ENCODE measurements at places on chromosomes 11 and 22. TPM values are rescaled to one million over a fixed set of nuclear protein-coding genes. Genes with fewer than 3 reads are reported as not detected.

The PRR5 gene
- total RNA-seq = 14.5 TPM

The TRPT1 gene
- total RNA-seq = 56.0 TPM

The THY1 gene
- not detected for total RNA-seq

The SCN2B gene
- not detected for total RNA-seq

The LIF gene
- 71.6 TPM for total RNA-seq

DNA sequence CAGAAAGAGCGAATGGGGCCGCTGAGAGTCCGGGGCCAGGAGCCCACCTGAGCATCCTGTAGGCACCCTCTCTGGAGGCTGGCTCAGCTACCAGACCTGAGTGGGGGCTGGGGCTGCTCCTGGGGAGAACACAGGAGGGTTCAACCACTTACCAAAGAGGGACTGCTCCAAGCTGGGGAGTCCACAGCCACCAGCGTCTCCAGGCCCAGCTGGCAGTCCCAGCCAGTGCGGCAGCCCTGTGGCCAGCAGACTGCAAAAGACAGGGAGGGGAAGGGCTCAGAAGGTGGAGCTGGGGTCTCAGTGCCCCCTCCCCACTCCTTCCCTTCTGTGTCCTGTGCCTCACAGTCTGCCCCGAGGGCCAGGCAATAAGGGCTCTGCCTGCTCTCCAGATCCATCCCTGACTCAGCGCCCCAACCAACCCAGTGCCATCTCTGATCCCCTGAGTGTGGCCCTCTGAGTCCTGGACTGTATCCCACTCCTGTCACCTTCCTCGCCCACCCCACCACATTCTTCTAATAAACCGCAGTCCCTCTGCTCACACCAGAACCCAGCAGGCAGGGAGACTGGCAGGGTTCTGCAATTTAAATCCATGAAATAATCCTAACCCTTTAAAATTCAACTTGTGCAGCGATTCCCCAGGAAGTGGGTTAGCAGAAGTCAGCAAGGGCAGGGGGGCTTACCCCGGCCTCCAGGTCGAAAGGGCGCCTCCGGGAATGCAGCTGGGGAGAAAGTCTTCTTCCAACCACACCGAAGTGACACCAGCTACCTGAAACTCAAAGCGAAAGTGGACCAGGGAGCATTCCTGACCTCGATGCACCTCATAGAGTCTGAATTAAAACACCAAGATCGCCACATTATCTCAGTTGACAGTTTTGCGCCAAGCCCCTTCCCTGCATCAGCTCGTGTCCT lies 13.3 kb downstream of the CHST1 start:
- no peak for DNase-seq

DNA sequence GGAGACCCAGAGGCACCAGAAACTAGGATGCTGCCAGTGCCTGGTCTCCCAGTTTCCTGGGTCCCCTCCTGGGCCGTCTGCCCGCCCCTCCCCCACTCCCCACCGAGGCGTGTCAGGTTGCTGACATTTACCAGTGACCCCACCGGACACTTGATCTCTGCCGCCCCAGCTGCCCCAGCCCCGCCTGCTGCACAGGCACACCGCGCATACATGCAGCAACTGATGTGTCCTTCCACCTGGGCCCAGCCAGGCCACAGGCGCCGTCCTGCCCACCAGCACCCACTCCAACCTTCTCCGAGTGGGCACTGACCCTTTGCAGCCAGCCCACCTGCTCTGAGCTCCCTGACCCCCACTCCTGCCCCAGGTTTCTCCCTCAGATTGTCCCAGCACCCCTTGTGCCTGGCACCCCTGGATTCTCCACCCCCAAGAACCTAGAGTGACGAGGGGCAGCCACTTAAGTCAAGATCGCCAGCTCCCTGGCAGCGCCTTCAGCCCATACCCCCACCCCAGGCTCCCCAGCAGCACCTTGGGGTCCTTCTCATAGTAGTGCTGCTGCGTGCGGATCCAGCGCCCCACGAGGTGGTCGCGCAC lies 548 bp downstream of the PYGM start:
- no peak for DNase-seq

GRCh38 chr11:34380696-34381095 lies 22.9 kb upstream of the ABTB2 start:
- peak; percentile 95 for DNase-seq

- DNase-seq = peak; percentile 93
Observed at GRCh38 chr11:99325847-99326246, 305.1 kb downstream of the CNTN5 start.

- DNase-seq = no peak
Observed at GRCh38 chr11:2548596-2548995, 103.8 kb downstream of the KCNQ1 start.

- no peak for DNase-seq
Observed at GRCh38 chr11:110038201-110038600, 55.0 kb upstream of the ZC3H12C start.

- DNase-seq = no peak
Observed at GRCh38 chr11:111635706-111636045, 33.4 kb downstream of the SIK2 start.

DNA sequence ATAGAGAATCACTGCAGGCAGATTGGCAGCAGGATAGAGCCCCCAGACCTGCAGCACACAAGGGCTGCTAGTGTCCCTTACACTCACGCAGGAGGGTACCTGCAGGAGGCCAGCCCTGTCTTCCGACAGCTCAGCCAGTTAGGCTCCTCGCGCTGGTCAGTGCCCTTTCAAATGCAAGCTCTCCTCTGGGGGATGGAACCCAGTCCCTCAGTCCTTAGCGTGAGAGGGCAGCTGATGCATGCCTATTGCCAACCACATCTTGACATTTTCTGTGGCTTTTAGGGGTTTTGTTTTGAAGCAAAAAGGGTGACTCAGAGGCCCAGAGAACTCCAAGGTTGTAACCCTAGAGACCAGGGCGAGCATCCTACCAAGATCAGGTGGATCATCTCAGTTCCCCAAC lies 40.0 kb downstream of the WNT11 start:
- DNase-seq = no peak

DNA sequence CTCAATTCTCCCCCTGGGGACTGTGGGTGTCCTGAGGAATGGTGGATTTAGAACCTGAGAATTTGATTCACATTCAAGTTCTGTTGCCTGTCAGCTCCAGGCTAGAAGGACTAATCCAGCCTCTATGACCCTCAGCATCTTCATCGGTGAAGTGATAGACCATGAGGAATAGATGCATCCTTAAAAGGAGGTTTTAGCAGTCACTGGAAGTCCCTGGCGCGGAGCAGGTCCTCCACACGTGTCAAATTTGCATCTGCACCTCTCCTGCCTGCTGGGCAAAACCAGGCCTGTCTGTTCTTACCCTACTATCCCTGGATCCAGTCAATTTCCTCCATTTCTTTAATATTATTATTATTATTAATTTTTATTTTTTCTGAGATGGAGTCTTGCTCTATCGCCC lies 808.4 kb downstream of the TBC1D22A start:
- DNase-seq = no peak

- no peak for DNase-seq
Observed at GRCh38 chr11:95720195-95720594, 69.4 kb downstream of the FAM76B start.

- DNase-seq = peak; percentile 46
Observed at GRCh38 chr22:50169774-50170341, 673 bp upstream of the PANX2 start.

DNA sequence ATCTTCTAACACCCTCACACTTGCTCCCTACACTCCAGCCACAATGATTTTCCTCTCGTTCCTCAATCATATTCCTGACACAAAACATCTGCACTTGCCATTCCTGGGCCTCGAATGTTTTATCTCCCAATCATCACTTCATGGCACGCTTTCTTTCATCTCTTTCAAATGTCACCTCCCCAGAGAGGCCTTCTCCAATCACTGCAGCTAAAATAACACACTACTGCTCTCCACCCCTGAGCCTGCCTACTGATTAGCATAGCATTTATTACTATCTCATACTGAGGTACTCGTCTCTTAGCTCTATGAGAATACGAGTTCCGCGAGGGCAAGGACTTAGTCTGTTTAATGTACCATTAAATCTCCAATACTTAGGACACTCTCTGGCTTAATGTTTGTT lies 23.5 kb downstream of the NFRKB start:
- no peak for DNase-seq

DNA sequence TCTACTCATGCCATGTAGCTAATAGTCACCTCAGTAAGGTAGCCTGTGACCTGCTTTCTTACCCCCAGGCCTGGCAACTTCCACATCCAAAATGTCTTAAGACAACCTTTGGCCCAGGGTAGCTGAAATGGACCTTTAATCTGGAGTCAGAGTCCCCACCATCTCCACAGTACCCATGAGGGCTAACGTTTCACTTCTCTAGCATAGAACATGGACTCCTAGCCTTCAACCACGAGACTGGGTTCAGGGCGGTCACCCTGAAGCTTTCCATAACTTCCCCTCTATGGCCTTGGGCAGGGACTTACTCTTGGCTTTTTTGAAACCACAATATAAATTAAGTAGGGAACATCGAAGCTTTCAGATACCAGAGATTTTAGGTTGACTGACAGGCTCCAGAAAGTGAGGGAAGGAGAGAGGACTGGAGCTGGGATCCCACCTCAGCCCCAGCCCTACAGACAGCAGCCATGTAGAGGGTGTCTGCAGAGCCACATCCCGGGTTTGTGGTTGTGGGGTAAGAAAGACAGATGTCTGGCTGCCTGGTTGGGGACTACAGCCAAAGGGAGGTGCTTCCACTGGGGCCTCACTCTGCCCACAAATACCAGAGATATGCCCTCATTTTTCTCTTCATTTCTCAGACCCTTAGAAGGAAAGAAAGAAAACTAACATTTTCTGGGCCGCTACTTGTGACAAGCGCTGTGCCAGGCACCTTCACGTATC lies 2.6 kb downstream of the TBC1D10A start:
- DNase-seq = no peak

- no peak for DNase-seq
Observed at GRCh38 chr11:5107285-5107684, 30.9 kb downstream of the OR52A5 start.

DNA sequence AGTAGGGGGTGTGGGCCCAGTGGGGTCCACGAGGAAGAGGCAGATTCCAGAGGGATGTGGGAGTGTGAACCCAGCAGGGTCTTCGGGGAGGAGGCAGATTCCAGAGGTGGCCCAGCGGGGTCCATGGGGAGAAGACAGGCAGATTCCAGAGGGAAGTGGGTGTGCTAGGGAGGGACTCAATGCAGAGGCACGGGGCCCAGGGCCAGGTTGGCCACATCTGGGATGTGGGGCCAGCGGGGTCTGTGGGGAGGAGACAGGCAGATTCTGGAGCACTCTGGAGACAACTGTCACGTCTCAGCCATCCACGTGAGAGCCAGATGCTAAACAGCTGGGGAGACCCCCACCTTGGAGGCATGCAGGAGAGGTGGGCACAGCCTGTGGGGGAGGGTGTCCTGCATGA lies 582.6 kb downstream of the TBC1D22A start:
- no peak for DNase-seq

GRCh38 chr11:132050577-132051165 lies 680.3 kb downstream of the NTM start:
- DNase-seq = no peak

- DNase-seq = no peak
Observed at GRCh38 chr11:68741463-68741862, 9.9 kb downstream of the TESMIN start.

GRCh38 chr22:26054841-26055605 lies 114.2 kb upstream of the SEZ6L start:
- DNase-seq = no peak

DNA sequence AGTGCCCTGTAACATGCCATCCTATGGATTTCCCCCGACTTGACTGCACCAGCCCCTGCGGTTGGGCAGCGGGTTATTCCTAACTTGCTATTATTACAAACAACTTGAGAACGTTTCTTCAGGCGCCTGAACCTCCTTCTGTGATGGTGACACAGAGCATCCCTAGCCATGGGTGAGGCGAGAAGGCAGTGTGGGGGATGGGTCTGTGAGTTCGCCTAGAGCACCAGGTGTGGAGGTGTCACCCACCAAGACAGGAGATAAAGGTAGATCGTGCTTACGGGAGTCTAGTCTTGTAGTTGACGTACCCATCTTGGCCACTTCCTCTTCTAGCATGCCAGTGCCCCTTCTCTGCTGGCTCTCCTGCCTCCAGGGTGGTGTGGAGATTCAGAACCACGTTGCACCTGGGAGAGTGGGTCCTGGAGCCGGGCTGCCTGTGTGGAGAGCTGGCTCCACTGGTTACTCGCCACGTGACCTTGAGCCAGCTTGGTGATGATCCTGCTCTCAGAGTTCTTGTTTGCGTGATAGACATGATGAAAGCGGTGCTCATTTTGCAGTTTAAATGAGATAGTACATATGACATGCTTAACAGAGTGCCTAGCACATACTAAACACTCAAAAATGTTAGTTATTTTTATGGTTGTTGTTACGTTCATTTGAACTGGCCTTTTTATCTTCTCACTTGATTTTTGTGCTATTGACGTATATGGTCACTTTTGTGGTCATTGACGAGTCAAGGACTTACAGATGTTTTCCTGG lies 37.8 kb downstream of the TBC1D22A start:
- no peak for DNase-seq

DNA sequence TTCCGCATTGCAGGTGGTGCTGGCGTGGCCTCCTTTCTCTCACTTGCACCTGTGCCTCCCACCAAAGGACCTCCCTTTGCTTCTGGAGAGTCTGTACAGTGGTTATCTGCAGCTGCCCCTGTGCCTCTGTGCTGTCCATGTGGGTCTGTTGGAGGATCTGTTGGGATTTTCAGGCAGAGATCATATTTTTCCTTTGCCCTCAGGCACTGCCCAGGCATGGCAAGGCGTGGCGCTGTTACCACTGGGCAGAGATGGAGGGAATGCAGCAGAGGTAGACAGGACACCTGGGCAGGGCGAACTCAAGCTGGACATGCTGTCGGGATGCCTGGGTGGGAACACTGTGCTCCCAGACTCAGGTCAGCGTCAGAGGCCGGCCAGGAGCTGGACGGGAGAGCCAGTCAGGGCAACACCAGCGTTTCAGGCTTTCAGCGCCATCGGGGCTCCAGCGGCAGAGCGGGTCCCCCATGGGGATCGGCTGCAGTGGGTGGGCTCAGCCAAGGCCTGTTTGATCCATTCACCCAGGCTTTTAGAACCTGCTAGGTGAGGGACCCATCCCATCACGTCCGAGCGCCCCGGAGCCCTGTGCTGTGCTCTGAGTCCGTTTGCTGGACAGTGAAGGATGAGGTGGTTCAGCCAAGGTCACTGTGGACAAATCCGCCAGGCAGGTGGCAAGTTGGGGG lies 718.9 kb downstream of the BRD1 start:
- no peak for DNase-seq

GRCh38 chr11:122439866-122440810 lies 215.4 kb upstream of the UBASH3B start:
- no peak for DNase-seq

DNA sequence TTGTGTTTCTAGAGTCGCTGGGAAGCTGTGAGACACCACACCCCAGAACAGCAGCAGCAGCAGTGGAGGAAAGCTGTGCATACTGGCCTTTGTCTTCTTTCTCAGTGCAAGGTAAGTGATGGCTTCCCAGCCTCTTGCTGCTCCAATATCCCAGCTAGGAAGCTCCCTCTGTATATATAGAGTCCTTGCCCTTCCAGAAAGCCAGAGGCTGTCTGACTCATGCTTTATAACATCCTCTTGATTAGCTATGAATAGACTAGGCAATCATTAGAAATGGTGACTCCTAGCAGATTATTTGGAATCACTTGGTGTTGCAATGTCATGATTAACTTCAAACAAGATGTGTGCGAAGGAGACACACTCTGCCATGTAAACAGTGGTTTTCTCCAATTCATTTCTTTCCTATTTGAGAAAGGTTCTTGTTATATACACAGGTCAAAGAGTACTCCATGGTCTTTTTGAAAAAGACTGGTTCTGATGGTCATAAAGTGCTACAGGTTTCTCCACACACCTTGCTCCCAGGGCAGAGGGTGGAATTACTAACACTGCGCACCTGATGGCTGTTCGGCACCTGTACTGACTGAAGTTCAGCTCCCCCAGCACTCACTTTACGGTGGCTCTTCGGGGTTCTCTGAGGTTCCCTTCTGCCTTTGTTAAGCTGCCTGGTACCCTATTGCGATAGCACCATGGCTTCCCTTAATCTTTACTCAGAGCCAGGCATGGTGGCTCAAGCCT lies at the start of gene MMP1:
Gene MMP1 (minus strand): TSS at position 149 of the 735 bp plus-strand sequence. CDS start 68 bp downstream, at position 81.
- DNase-seq = peak; percentile 98
